ENCODE measurements at places on chromosomes 1 and 21. TPM values are rescaled to one million over a fixed set of nuclear protein-coding genes. Genes with fewer than 3 reads are reported as not detected.

DNA sequence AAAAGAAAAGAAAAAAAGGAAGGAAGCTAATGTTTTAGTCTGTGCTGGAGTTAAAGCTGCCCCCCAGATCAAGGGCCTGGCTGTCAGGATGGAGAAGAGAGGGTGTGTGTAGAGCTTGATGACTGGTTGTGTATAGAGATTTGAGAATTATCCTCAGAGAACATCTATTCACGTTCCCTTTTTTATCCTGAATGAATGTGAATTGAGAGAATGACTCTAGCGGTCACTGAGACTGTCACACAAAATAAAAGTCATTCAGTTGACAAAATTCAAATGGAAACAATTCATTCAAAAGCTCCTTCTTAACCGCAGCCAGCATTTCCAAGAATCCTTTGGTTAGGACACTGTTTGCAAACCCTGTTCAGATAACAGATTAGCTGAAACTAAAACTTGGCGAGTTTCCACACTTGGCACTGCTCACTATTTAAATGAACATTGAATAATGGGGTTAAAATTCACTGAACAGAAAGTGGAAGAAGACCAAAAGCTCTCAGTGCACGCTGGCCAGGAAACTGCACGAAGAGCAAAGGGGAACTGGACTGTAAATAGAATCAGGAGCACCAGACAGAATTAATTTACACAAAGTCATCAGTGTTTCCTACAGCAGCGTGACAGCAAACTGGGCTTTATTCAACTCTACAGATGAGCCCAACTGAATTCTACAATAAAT lies 13.6 kb upstream of the FAM89A start:
- DNase-seq: no peak

- DNase-seq: no peak
These were observed 3.9 kb upstream of the KCNA2 start for GRCh38 chr1:110610084-110610483.

GRCh38 chr1:18511149-18511873 lies 30.6 kb downstream of the KLHDC7A start:
- no peak for DNase-seq

- DNase-seq: no peak
These were observed 30.3 kb downstream of the SSBP3 start for GRCh38 chr1:54375712-54376429.

DNA sequence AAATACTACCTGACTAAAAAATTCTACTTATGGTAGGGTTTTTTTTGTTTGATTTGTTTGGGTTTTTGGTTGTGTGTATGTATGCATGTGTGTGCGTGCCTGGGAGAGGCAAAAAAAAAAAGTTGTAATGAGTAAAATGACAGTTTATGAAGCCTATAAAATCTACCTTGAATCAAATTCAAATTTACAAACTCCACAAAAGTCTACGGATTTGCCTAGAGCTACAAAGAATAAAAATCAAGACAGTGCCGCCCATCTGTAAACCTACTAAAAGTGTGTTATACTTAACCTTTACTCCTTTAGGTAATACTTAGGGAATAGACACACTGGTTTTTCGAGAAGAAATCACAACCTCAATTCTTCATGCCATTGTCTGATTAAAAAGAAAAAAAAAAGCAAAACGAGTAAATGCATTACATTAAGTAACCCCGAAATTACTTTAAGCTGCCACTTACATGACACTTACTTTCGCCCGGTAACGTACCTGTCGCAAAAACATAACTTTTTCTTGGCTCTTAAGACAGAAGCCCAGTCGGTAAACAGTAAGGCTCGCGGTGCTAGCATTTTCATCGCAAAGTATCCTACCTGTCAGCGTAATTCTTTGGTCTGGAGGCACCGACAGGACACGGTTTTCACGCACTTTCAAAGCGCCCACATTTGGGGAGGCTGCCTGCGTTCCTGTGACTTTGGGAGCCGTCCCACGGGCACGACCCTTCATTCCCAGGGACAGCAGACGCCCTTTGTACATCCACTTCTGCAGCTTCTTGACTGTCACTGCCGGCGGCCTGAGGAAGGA lies 951 bp downstream of the SYDE2 start:
- DNase-seq: no peak

DNA sequence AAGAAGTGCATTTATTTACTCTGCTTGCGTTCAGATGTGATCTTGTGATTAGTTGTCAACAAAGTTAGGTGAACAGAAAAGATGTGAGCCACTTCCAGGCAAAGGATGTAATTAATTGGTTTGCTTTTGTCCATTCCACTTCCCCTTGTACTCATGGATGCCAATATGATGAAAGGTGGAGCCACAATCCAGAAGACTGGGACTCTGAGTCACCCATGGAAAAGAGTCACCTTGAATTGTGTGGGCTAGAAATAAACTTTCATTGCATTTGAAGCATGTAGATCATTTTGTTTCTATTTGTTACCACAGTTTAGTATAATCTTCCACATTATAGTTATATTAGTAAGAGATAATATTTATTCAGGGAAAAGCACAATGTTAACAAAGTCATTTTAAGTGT lies 684.2 kb downstream of the LTN1 start:
- DNase-seq: no peak

DNA sequence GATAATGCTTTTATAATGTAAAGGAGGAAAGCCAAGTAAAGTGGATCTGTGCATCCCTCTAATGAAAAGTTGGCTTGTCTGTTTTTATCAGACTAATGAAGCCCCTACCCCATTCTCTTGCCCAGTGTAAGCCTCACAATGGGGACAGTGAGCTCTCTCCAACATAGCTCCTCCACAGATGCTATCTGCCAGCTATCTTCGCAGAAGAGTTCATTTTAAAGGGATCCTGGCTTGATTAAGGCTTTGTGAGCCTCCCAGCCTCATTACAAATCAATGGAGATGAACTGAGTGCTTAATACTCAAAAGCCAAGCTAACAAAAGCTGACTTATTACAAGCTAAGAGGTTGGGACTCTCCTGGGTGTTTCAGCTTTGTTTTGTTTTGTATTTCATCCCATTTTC lies 514.7 kb downstream of the NUF2 start:
- no peak for DNase-seq

- DNase-seq: no peak
These were observed 23.8 kb downstream of the KCNA2 start for GRCh38 chr1:110582378-110582777.

GRCh38 chr1:115862403-115862802 lies 21.5 kb upstream of the NHLH2 start:
- no peak for DNase-seq

- DNase-seq: no peak
These were observed 105.5 kb upstream of the CACYBP start for GRCh38 chr1:174894117-174894762.

GRCh38 chr21:28253961-28254360 lies 738.7 kb downstream of the LTN1 start:
- DNase-seq: no peak

DNA sequence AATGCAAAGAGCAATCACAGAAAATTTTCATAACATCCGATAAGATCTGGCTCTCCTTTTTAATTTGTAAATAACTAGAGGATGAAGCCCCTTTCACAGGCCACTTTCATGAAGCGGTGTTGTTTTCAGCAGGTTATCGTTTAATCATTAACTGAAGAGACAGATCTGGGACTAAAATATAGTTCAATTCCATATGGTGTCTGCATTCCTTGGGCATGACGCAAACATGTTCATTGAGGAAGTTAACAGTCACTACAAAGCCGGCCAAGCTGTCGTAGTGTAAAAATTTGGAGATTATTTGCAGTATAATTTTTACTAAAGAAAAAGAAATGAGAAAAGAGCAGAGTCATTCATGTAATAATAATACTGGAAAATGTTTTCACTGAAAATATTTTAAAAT lies 565.2 kb upstream of the ADAMTS5 start:
- DNase-seq: no peak

GRCh38 chr1:6006882-6007281 lies 14.7 kb upstream of the NPHP4 start:
- DNase-seq: no peak

DNA sequence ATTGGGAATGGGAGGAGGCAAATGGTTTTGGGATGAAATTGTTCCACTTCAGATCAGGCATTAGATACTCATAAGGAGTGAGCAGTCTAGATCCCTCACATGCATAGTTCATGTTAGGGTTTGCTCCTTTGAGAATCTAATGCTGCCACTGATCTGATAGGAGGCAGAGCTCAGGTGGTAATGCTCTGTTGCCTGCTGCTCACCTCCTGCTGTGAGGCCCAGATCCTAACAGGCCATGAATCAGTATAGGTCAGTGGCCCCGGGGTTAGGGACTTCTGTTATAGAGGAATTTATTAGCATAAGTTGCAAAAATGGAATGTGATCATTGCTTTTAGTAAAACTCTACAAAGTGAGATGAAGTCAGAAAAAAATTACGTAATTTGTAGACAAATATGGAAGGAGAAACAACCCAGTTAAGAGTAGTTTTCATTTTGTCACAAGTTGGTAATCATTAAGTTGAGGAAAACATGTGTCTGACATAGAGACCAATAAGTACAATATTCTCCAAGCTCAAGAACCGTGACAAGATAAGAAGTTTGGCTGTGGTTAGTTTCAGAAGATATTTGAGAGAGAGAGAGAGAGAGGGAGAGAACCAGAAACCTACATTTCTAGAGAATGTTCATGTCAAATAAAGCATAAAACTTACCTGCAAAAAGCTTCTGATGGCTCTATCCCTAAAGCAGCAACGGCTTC lies 689.7 kb upstream of the PRMT6 start:
- DNase-seq: no peak

DNA sequence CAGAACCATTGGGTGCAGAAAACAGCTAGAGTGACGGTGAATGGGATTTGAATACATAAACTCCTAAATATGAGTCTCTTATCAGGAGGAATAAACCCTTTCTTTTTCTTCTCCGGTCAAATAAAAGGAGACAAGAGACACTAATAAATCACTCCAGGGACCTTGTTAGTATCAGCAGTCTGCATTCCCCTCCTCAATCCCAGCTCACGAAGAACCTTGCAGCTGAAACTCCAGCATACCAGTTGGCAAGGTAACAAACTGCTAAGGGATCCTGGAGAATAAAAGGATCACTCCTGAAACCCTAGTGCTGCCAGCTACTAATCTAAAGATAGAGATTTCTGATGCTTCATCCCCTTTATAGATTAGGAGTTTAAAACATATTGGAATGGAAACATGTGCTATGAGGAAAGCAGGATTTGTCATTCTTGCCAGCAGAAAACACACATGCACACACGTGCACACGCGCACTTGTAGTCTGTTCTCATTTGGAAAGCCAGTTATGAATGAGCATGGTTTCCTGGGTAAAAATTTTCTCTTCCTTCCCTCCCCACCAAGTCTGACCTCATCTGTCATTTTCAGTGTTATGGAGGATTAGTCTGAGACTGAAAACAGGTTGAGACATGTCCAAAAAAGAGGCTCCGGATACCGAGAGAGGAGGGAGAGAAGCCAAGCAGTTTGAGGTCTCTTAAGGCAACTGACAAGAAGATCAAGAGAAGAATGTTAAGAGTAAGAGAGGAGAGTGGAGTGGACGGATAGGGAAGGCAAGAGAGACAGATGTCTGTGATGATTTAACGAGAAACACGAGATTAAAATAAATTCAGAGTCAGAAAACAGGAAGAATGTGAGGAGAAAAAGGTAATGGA lies 10.9 kb downstream of the IER5 start:
- no peak for DNase-seq

GRCh38 chr1:192545896-192546521 lies 29.6 kb upstream of the RGS1 start:
- DNase-seq: no peak

GRCh38 chr1:43763497-43763973 lies 56.2 kb downstream of the ST3GAL3 start:
- DNase-seq: no peak

DNA sequence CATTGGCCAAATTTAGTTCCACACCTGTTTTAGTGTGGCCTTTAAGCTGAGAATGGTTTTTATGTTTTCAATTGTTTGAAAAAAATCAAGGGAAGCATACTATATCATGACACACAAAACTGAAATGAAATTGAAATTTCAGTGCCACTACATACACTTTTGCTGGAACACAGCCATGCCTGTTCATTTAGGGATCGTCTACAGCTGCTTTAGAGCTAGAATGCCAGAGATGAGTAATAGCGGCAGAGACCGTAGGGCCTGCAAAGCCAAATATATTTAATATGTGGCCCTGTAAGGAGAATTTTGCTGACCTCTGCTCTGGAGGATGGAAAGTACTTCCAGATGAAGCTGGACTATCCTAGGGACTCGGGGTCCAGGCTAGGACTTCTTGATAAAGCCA lies 62.5 kb upstream of the LYST start:
- DNase-seq: no peak

- DNase-seq: no peak
These were observed 52.7 kb upstream of the TSHB start for GRCh38 chr1:114976891-114977290.

GRCh38 chr1:229951856-229952534 lies 115.0 kb upstream of the GALNT2 start:
- no peak for DNase-seq

The KRTAP7-1 gene
- total RNA-seq: not detected

The PTTG1IP gene
- 98.4 TPM for total RNA-seq

The PIGR gene
- total RNA-seq: not detected

The RAB3B gene
- total RNA-seq: not detected

The IL12RB2 gene
- total RNA-seq: 3.4 TPM

The GATAD2B gene
- total RNA-seq: 63.3 TPM

The C1orf141 gene
- not detected for total RNA-seq

Measured in T-helper 17 cell (primary cell).